Heart right ventricle (tissue), 16 donors: ENCODE measurements at places on chromosomes 11 and 22.

DNA sequence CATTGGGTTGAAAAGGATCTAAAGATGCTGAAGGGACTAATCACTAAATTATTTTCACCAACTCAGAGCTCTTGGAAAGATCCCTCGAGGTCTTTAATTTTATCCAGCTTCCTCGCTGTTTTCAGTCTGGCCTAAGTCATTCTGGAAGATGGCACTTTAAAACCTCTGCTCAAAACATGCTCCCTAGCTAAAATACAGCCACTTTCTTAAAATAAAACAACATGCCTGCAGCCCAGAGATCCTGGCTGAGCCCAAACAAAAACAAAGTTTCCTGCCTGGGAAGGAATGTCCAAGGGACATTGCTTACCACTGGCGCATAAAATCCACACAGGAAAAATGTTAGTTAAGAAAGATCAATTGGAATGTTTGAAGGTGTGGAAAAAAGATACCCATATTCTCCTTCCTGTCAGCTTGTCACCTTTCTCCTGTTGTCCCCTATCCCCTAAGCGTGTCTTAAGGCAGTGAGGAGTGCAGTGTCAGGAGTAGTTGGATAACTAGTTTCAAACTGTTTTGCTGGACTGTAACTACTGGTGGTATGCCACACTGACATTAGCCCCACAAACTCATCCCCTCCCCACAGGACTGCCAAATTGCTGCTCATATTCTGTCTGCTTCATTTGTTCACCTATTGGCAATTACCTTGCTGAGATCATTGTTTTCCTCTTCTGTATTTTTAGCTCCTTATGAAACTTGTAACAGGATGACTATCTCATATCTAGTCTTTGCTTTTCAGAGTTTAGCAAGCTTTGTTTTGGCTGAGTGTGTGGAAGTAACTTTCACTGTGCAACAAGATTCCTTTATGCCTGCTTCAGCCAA, 108.3 kb upstream of the SESN3 start:
- no peak overlapping the region for H3K4me3 ChIP-seq
- H3K36me3 ChIP-seq = no peaks in the 10 kb centered on the region
- H3K27me3 ChIP-seq = no peaks in the 10 kb centered on the region
- H3K27ac ChIP-seq = peak overlapping the region; percentile 84
- peaks cover 37% of the 10 kb centered on the region for H3K4me1 ChIP-seq
- DNase-seq = no peak

- H3K27ac ChIP-seq = no peak overlapping the region
- no peaks in the 10 kb centered on the region for H3K36me3 ChIP-seq
Measured at GRCh38 chr11:111452146-111452545, 60.0 kb downstream of the BTG4 start.

DNA sequence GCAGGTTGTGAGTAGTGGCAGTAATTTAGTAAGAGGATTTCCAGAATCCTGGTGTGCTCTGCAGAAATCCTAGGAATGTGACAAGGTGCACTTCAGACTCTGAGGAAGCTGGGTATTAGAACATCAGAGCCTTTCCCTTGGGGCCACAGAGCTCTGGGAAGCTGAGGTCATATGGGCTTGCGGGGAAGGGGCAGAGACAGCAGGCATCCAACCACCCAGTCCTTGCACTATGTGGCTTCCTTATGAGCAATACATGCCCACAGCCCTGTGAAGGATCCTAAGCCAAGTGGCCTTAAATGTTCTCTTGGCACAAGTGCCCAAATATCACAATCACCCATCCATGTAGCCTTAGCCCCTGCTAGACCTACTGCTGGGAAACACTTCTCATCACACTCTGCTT, 46.2 kb downstream of the P4HA3 start:
- H3K27ac ChIP-seq = no peak overlapping the region
- DNase-seq = no peak
- no peaks in the 10 kb centered on the region for H3K4me1 ChIP-seq
- no peaks in the 10 kb centered on the region for H3K27me3 ChIP-seq

DNA sequence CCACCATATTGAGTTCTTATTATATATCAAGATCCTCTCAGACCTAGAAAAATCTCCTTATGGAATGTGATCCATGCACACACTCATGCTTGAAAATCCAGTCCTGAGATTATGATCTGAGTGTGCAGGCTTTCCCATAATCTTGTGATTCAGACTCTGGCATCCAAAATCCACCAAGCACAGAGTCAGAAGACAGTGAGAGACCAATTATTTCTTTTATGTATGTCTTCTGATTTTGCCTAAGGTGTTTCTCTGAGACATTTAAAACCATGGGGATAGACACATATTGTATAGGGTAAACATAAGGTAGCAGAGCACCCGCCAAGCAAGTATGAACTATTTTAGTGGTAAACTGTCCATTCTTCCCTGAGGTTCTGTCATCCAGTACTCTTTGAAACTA, 52.0 kb upstream of the MMP13 start:
- no peak overlapping the region for H3K27ac ChIP-seq
- H3K4me1 ChIP-seq = no peaks in the 10 kb centered on the region
- no peaks in the 10 kb centered on the region for H3K27me3 ChIP-seq
- no peak for DNase-seq

DNA sequence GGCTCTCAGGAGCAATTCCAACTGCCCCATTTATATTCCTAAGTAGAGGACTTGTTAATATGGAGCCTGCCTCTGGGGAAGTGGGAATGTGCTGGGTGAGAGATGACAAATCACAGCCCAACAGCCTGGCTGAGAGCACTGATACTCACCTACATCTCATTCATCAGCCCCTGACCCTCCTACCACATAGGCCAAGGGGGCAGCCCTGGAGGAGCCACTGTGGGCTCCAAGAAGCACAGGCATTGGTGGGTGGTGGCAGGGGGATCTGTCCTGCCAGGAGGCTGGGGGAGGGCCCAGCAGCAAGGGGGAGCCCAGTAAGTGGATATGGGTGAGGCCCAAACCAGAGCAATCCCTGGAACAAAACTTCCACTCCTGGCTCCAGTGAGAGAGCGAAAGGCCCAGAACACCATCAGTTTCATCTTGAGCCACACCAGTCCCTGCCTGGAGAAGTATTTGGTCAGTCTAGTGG, 79.7 kb downstream of the BUD13 start:
- H3K4me3 ChIP-seq = no peak overlapping the region
- no peaks in the 10 kb centered on the region for H3K4me1 ChIP-seq
- no peak overlapping the region for H3K27ac ChIP-seq

GRCh38 chr22:39429916-39430575, 26.8 kb upstream of the MGAT3 start:
- H3K27ac ChIP-seq = peak overlapping the region; percentile 88
- no peak overlapping the region for H3K4me3 ChIP-seq
- H3K27me3 ChIP-seq = no peaks in the 10 kb centered on the region
- H3K4me1 ChIP-seq = peaks cover 31% of the 10 kb centered on the region
- H3K36me3 ChIP-seq = peaks cover 83% of the 10 kb centered on the region

DNA sequence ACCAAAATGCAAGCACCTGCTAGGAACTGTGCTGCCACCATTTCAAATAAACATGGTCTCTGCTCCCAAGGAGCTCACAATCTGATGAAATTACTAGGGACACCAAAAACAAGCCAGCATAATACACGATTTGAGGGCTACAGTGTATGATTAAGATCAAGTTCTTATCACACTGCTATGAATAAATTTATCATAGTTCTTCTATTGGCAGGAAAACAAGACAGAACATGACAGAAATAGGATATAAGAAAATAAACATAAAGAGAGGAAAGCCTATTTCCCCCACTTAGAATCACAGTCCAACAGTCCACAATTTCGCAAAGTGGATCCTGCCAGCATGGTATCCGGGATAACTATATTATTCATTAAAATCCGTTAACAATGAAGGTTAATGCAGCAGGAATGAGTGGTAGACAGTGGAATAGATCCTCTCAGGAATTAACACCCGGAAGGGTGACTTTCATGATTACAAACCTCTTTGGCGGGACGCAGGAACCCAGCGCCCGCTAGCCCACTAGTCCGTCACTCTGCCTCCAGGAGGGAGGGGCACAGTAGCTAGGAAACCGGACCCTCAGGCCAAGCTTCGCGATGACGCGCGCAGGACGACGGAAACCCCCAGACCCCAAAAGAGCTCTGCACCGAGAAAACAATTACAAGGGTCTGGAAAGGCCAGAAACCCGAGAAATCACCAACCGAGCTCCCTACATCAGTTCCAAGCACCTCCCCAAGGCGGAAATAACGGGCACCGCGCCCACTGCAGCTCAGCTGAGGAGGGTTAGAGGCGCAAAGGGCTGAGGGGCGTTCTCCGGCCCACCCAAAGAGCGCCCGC, 607 bp downstream of the CCDC82 start:
- DNase-seq = no peak
- peak overlapping the region; percentile 89 for H3K27ac ChIP-seq
- H3K36me3 ChIP-seq = no peaks in the 10 kb centered on the region
- H3K4me1 ChIP-seq = peaks cover 24% of the 10 kb centered on the region

GRCh38 chr22:23147617-23148387, 2.5 kb downstream of the RAB36 start:
- no peak overlapping the region for H3K27ac ChIP-seq
- DNase-seq = no peak
- H3K36me3 ChIP-seq = no peaks in the 10 kb centered on the region
- no peak overlapping the region for H3K4me3 ChIP-seq
- no peaks in the 10 kb centered on the region for H3K4me1 ChIP-seq
- no peaks in the 10 kb centered on the region for H3K27me3 ChIP-seq

DNA sequence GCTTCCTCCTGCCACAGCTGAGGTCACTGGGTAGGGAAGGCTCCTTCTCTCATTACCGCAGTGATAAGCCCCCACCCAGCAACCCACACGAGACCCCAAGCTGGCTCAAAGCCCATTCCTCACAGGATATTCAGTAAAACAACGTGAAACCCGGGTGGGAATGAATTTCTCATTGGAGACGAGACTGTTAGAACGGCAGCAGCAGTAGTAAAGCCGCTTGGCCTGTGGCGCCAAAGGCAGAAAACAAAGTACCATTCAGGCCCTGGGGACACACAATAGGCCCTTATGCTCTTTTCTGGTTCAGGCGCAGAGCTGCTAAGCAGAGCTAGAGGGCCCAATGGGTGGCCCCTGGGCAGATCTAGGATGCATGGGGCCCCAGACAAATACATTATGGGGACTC, 45.3 kb downstream of the PC start:
- no peaks in the 10 kb centered on the region for H3K27me3 ChIP-seq
- H3K4me3 ChIP-seq = no peak overlapping the region
- H3K36me3 ChIP-seq = no peaks in the 10 kb centered on the region
- no peak for DNase-seq
- no peaks in the 10 kb centered on the region for H3K4me1 ChIP-seq

DNA sequence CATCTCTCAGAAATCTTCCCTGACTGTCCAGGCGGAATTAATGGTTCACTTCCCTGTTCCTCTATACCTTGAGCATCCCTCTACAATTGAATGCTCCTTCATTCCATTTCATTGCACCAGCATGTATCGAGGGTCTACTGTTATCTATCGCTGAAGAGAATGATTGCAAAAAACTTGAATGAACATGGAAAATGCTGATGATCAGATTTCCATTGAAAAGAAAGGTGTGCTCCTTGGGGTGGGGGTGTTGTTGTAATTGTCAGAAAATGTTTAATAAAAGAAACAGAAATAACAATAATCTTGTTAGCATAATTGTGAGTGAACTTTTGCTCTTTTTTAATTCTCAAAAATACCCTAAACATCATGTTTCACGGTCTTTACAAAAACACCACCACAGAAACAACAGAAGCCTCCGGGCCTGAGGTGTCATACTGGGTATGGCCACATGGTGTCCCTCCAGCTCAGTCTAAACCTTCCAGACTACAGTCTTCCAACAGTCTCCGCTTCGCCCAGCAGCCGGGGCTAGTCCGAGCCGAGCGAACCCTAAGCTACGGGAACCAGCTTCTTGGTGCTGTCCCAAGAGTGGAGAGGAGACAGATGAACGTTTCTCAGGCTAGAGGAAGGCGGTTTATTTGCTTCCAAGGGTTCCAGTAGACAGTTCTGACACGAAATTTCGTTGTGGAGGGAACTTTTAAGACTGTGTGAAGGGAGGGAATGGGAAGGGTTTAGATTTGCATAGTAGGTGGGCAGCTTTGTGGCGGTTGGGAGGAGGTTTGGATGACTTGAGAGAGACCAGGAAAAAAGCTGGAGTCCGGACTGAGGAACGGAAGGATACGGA, 75.8 kb upstream of the ZBED5 start:
- H3K4me3 ChIP-seq = peak overlapping the region; percentile 29
- H3K4me1 ChIP-seq = peaks cover 33% of the 10 kb centered on the region
- peak overlapping the region; percentile 37 for H3K27ac ChIP-seq
- H3K27me3 ChIP-seq = no peaks in the 10 kb centered on the region

GRCh38 chr22:49951000-49951677, 9.4 kb upstream of the PIM3 start:
- H3K4me3 ChIP-seq = no peak overlapping the region
- DNase-seq = no peak
- no peak overlapping the region for H3K27ac ChIP-seq
- peaks cover 27% of the 10 kb centered on the region for H3K4me1 ChIP-seq
- no peaks in the 10 kb centered on the region for H3K36me3 ChIP-seq

GRCh38 chr22:37249986-37250385, 5.9 kb upstream of the RAC2 start:
- no peak for DNase-seq
- H3K4me1 ChIP-seq = no peaks in the 10 kb centered on the region
- no peak overlapping the region for H3K27ac ChIP-seq
- no peak overlapping the region for H3K4me3 ChIP-seq
- peaks cover 56% of the 10 kb centered on the region for H3K27me3 ChIP-seq

GRCh38 chr22:48320683-48321451, 1506.8 kb downstream of the BRD1 start:
- H3K4me3 ChIP-seq = no peak overlapping the region
- H3K36me3 ChIP-seq = no peaks in the 10 kb centered on the region
- DNase-seq = no peak
- H3K27me3 ChIP-seq = no peaks in the 10 kb centered on the region
- H3K4me1 ChIP-seq = no peaks in the 10 kb centered on the region

- H3K27ac ChIP-seq = peak overlapping the region; percentile 89
- DNase-seq = no peak
- H3K4me1 ChIP-seq = peaks cover 5% of the 10 kb centered on the region
- no peaks in the 10 kb centered on the region for H3K27me3 ChIP-seq
Measured at GRCh38 chr11:6388748-6389147, 1.5 kb upstream of the SMPD1 start.

GRCh38 chr22:49664371-49664881, 163.2 kb downstream of the BRD1 start:
- no peaks in the 10 kb centered on the region for H3K36me3 ChIP-seq
- peaks cover 22% of the 10 kb centered on the region for H3K4me1 ChIP-seq
- H3K27ac ChIP-seq = no peak overlapping the region
- peaks cover 28% of the 10 kb centered on the region for H3K27me3 ChIP-seq
- DNase-seq = no peak
